ENCODE measurements at places on chromosomes 6 and 20.

- DNase-seq = no peak
Observed at GRCh38 chr6:149225946-149226345, 91.6 kb upstream of the TAB2 start.

- no peak for DNase-seq
Observed at GRCh38 chr20:63498960-63499337, at the start of gene EEF1A2. Gene EEF1A2 (minus strand): TSS chr20:63499083. CDS start chr20:63497763, 1,320 bp downstream.

DNA sequence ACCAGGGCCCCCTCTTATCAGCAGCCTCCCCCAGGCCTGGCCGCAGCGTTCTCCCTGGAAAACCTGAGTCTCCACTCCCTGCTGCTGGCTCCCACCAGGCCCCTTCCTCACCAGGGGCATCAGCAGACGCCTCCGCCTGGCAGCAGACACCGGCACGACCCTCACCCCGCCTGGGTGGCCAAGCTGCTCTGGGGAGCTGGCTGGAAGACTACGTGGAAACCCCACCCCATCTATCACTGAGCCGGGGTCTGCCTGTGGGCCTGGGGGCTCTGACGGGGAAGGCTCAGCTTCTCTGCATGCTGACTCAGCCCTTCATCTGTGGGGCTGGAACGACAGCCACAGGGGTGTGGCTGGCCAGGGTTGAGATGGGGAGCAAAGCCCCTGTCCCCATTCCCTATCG, 19.1 kb upstream of the RBBP8NL start:
- DNase-seq = no peak

- DNase-seq = no peak
Observed at GRCh38 chr6:73309535-73309784, 44.6 kb downstream of the DPPA5 start.

GRCh38 chr20:24432046-24432442, 37.4 kb upstream of the SYNDIG1 start:
- DNase-seq = peak; percentile 68

GRCh38 chr6:140817176-140817575, 1315.5 kb upstream of the GJE1 start:
- DNase-seq = no peak

- no peak for DNase-seq
Observed at GRCh38 chr6:84758486-84758885, 5.9 kb downstream of the TBX18 start.

DNA sequence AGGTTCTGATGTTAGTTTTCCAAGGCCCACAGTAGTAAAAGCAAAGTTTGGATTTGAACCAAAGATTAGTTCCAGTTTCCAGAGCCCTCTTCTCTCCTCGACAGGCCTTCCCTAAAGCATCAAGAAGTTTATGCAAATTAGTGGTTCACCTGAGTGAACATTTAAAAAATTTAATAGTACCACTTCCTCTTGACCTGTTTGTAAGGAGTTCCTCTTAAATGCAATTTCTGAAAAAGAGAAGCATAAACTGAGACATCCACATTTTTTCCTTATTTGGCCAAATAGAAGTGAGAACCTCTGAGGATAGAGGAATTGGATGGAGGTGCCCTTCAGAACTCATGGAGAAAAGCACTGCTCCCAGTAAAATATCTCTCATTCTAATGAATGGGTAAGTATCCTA, 1.2 kb upstream of the DSE start:
- no peak for DNase-seq

DNA sequence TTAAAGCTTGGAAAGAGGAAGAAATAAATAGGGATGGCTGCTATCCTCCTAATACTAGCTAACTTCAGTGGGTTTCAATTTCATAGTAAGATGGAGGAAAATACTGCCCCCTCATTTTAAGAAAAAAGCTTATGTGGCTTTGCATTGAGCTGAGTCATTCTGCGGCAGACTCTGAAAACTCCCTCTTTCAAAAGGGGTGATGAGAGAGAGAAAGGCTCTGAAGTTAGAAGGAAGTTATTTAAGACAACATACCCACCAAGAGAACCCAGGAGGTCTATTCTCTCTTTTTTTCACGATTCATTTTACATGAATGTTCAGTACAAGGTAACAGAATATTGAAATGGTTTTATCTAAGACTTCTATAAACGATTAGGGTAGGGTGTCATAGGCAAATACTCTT, 4.5 kb downstream of the PRDM13 start:
- no peak for DNase-seq

GRCh38 chr6:36095497-36096391, 34.6 kb upstream of the MAPK13 start:
- DNase-seq = peak; percentile 76

GRCh38 chr6:127222418-127222817, 44.2 kb upstream of the RNF146 start:
- DNase-seq = no peak

- DNase-seq = no peak
Observed at GRCh38 chr6:15826814-15827318, 164.0 kb upstream of the DTNBP1 start.

- no peak for DNase-seq
Observed at GRCh38 chr20:23320317-23320716, 30.3 kb upstream of the NXT1 start.

DNA sequence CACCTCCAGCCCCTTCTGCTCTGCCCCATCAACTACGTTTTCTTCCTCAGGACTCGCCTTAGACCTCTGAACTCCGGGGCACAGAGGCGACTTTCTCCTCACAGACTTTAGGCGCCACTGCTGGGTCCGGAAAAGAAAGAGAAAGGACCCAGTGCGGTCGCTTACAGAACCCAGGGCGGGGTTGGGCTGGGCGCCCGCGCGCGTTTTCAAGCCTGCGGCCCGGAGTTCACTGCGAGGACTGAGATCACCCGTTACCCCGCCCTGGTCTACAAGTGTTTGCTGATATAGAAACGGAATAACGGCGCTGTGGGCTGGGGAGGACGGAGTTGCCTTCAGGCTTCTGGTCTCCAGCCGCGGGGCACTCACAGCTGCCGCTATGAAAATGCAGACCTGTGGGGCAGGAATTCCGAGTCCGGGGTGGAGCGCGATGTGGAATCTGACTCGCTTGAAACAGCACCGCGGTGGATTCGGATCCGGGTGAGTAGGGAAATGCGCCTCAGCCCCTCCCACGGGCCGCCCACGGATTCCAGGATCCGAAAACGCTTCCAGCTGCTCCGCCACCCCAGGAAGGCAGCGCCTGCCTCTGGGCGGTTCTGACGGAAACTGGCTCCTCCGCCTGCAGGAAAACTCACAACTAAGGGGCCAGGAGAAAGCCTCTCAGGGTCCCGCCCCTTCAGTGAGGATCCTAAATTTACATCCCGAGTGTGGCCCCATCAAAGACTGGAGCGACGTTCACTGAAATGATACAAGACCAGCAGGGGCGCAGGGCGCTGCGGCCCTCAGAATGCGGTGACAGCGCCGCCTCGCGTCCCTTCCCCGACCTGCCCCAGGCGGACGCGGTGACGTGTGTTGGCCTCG, 29.4 kb downstream of the HLA-F start:
- DNase-seq = peak; percentile 93

GRCh38 chr6:94570581-94570980, 1006.8 kb upstream of the MANEA start:
- DNase-seq = no peak

DNA sequence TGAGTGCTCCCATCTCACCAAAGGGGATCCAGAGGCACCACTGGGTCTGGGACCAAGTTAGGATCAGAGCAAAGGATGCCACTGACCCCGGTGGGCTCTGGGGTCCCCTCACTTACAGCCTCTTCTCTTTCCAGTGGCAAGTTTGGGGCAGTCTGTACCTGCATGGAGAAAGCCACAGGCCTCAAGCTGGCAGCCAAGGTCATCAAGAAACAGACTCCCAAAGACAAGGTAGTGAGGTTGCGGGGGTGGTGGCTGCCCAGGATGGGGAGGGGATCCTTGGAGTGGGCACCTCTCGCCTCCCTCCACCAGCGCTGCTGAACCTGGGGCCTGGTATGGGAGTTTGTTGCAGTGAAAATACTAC, 4.9 kb downstream of the MYLK2 start:
- no peak for DNase-seq

DNA sequence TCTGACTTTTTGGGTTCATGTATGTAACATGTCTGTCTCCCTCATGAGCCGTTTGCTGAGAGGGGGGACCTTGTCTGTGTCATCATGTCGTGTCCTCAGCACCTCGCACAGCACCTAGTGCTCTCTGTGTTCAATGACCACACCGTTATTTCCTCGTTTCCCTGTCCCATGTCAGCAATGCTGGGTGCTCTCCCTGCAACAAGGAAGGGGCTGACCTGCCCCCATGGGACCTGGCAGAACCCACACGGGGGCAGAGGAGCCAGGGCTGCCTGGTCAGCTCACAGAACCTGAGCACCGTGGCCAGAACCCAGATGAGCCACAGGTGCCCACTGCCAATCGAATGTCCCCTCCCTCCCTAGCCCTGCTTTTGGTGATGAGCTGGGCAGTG, 7.3 kb downstream of the ADA start:
- no peak for DNase-seq

DNA sequence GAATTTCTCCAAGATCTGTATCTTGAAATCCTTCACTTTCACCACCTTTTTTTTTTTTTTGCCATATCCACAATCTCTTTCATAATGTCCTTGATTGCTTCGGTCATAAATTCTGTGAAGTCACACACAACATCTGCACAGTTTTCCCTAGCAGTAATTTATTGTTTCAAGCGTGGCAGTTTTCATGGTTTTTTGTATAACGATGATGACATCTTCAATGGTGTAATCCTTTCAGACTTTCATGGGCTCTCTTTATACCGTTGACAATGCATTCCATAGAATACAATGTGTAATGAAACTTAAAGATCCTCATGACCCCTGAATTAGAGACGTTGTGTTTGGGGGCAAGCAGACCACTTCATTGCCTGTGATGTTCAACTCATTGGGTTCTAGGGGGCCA, 693.1 kb downstream of the PTPRT start:
- DNase-seq = no peak

DNA sequence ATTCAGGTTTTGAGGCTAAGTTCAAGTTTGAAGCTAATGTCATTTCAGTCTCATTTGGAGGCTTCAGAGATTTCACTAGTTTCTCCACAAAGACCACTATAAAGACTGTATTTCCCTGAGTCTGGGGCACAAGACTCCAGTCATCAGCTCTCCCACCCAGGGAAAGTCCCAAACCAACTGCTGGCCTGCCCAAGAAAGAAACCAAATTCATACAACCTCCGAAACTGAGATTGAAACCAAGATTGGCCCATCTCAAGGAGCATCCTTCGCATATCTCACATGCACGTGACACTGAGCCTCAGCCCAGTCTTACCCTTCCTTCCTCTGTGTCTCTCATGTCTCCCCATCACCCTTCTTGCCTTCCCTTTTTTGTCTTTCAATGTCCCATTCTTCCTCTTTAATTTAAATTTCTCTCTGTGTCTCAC, 3.5 kb upstream of the LTA start:
- peak; percentile 52 for DNase-seq

DNA sequence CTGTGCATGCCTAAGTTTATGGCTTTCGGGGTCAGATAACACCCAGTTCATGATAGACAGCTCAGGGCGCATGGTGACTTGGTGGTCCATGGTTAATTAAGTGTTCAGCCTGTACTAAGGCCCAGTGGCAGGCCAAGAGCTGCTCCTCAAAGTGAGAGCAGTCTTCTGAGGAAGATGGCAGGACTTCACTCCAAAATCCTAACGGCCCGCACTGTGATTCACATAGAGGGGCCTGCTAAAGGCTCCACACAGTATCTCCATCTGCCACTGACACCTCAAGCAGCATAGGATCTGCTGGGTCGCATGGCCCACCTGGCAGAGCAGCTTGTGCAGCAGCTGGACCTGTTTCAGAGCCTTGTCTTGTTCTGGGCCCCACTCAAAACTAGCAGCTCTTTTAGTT, 10.6 kb upstream of the CST7 start:
- DNase-seq = no peak

DNA sequence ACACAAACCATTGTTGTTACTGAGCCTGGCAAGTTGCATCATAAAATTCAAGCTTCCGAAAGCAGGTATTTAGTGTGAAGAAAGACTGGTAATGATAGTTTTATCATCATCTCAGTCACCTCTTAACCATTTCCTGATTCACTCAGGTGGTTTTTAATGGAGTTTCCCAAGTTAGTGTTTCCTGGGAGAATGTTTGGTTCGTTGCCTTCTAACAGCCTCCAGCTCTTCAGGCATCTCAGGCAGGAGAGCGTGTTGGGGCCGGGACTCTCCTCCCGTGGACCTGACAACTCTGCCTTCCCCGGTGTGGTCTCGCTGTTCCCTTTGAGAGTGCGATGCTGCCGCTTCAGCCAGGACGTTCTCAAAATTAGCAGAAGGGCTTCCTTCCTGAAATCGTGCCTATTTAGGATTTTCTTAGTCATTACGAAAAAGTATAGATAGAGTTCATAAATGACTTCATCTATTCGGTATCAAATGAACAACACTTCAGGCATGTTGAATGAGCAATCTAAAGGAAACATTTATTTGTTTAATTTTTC, 105.0 kb upstream of the QKI start:
- no peak for DNase-seq

- DNase-seq = peak; percentile 76
Observed at GRCh38 chr6:44253307-44254101, 3.8 kb downstream of the SLC35B2 start.

- no peak for DNase-seq
Observed at GRCh38 chr20:18728870-18729224, 84.7 kb upstream of the SCP2D1 start.

- peak; percentile 85 for DNase-seq
Observed at GRCh38 chr6:168052291-168052891, 26.6 kb downstream of the FRMD1 start.

DNA sequence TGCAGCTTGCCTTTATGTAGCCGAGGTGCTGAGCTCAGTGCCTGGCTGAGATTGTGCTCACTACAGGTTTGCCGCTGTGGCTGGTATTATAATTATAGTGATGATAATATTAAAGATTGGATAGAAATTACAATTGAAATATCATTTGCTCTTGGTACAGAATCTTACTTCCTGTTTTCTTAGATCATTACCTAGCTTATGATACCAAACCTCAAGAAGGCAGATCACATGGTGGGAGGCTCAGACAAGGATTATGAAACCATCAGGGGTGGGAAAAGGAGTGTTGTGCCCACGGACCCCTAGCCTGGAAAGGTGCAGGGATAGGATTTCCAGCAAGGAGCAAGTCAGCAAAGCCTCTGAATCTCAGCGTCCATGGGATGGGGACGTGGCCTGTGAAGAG, 70.6 kb downstream of the IGF2R start:
- no peak for DNase-seq

- DNase-seq = no peak
Observed at GRCh38 chr6:10481101-10481500, 40.0 kb upstream of the GCNT2 start.

DNA sequence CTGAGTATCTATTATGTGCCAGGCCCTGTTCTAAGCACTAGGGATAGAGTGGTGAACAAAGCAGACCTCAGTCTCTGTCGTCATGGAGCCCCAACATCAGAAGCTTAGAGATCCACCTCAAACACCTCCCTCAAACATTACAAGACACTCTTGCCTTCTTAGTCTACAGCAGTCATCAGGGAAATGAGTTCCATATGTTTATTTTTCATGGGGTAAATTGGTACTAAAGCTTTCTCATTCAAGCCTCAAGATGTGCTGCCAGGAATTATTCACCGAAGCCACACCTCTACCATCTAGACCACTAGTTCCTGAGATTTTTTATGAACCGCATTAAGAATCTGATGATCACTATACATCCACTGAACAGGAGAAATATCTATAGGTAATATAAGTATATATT, 59.0 kb upstream of the TFB1M start:
- no peak for DNase-seq
